ENCODE measurements at places on chromosomes 12 and 14.

DNA sequence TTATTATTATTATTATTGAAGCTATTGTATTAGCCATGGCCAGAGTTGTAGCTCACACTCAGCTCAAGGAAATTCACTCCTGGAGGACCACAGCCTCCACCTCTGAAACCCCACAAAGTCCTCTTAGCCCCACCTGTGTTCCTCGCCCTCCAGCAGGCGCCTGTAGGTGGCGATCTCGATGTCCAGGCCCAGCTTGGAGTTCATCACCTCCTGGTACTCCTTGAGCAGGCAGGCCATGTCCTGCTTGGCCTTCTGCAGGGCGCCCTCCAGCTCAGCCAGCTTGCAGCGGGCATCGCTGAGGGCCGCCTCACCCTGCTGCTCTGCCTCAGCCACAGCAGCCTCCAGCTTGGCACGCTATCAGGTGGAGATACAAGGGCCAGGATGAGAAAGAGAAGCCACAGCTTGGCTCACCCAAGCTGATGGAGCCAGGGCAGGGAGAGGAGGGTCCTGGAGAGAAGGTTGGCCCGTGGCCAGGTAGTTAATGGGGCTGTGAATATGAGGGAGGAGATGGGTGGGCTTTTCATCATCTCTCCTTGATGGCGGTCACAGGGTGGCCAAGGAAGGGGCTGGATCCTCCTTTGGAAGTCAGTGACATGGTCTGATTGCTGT, 5.1 kb downstream of the KRT85 start:
- no peak for DNase-seq

GRCh38 chr14:72665259-72665658, 228.6 kb downstream of the DPF3 start:
- DNase-seq = no peak

DNA sequence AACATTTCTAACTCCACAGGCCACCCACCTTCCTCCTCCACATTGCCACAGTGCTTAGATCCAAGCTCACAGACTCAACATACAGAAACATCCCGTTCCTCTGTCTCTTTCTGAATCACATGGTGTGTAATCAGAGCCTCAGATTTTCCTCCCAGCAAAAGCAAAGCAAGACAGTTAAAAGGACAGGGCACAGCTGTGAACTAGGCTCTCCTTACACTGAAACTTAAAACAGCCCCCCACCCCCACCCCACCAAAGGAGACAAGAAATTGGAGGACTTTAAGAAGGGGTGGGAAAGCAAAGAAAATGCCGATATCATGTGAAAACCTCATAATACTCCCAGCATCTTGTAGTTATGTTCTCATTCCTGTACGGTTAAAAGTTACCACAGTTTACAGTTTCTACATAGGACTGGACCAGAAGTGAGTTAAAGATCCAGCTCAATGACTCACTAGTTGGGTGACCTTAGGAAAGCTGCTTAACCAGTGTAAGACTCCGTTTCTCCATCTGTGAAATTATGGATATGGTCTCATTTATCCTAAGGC, 4.8 kb downstream of the YBX3 start:
- DNase-seq = no peak

DNA sequence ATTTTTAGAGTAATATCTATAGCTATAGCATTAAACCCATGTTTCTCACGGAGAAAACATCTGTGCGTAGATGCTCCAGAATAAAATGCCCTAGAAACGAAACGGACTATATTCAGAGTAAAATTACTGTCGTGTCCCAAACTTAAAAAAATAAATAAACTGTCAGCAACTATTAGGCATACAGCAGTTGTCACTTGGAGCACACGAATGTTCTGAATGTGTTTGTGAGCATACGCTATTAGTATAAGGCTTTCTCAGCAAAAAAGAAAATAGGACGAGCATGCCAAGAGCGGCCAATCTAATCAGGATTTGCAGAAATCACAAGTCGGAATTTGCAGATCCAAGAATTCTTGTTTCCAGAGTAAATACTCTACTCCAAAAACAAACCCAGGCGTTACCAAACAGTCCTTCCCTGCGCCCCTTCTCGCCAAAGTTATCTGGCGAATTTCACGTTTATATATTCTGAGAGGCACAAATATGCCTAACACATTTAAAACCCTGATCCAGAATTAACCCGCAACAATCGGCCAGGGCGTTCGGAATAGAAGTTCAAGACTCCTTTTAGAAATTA, 836 bp downstream of the PTPN21 start:
- DNase-seq = no peak

GRCh38 chr14:68466491-68466977, 326.3 kb downstream of the ZFP36L1 start:
- DNase-seq = no peak

- no peak for DNase-seq
Measured at GRCh38 chr14:61290701-61291100, 9.6 kb upstream of the TMEM30B start.

- DNase-seq = no peak
Measured at GRCh38 chr12:47184813-47185212, 105.1 kb upstream of the AMIGO2 start.

DNA sequence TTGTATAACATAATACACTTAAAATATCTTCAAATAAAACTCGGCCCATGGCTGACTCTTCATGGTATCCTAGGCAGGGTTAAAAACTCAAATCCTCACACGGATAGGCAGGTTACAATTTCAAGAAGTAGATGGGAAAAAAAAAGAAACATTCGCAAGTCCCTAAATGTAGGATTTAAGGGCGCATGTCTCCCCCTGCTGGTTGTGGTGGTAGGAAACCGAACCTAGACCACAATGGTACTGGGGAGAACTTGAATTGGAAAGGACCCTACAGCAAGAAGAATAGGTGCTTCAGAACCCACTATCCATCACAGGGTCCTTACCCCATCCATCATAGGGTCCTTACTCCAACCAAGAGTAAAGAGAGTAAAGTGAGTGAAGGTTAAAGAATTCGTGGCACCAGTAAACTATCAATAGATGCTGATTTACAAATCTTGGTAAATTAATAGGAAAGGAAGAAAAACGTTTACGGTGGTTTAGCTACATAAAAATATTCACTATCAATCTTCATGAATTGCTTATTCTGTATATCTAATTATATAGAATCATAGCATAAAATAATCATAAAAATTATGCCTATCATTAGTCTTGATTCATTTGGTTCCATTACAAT, 3.3 kb upstream of the CIPC start:
- peak; percentile 76 for DNase-seq

DNA sequence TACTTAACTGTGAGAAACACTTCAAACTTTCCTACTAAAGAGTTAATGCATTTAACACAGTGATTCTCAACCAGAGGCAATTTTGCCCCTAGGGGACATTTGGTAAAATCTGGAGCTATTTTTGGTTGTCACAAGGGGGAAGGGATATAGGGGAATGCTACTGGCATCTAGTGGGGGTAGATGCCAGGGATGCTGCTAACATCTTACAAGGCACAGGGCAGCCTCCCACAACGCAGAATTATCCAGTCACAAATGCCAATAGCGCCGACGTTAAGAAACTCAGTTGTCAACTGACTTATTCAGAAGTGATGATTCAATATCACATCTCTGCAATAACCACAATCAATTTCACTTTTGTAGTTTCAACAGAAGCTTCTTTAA, 2.0 kb downstream of the EEA1 start:
- no peak for DNase-seq

GRCh38 chr14:37221073-37221472, 23.3 kb downstream of the MIPOL1 start:
- DNase-seq = no peak

DNA sequence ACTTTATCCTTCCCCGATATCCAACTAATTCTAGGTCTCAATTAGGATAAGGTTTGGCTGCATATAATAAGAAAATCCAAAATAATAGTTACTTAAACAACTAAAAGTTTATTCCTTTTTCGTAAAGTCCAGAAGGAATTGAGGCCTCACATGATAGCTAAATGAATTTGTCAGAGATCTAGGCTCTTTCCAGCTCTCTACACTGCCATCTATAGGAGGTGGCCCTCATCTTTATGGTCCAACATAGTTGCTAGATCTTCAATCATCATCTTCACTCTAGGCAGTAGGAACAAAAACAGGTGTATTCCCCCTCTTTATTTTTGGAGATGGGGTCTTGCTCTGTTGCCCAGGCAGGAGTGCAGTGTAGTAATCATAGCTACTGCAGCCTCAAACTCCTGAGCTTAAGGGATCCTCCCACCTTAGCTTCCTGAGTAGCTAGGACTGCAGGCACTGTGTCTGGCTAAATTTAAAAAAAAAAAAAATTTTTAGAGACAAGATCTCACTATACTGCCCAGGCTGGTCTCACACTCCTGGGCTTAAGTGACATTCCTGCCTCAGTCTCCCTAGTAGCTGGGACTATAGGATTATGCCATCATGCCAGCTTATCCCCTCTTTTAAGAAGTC, 46.5 kb upstream of the SAV1 start:
- no peak for DNase-seq

- no peak for DNase-seq
Measured at GRCh38 chr12:120750806-120751205, 25.2 kb downstream of the ACADS start.

GRCh38 chr14:65301862-65302539, 110.5 kb upstream of the FUT8 start:
- no peak for DNase-seq

DNA sequence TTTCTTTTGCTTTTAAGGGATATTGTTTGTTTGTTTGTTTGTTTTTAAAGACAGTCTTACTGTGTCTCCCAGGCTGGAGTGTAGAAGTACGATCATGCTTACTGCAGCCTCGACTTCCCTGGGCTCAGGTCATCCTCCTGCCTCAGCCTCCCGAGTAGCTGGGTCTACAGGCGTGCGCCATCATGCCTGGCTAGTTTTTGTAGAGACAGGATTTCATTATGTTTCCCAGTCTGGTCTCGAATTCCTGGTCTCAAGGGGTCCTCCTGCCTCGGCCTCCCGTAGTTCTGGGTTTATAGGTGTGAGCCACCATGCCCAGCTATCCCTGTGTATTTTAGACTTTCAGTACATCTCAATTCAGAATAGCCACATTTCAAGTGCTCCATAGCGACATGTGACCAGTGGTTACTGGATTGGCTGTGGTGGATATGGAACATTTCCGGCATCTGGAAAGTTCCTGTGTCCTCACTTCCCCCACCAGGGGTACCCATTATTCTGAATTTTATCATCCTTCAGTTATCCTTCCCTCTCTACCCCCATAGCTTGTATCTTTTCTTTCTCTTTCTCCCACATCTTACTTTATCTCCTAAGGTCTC, 61.1 kb downstream of the HRK start:
- DNase-seq = no peak

- DNase-seq = no peak
Measured at GRCh38 chr14:50357124-50357523, 39.6 kb downstream of the CDKL1 start.

GRCh38 chr14:104020471-104020870, 65.0 kb upstream of the ASPG start:
- DNase-seq = no peak

DNA sequence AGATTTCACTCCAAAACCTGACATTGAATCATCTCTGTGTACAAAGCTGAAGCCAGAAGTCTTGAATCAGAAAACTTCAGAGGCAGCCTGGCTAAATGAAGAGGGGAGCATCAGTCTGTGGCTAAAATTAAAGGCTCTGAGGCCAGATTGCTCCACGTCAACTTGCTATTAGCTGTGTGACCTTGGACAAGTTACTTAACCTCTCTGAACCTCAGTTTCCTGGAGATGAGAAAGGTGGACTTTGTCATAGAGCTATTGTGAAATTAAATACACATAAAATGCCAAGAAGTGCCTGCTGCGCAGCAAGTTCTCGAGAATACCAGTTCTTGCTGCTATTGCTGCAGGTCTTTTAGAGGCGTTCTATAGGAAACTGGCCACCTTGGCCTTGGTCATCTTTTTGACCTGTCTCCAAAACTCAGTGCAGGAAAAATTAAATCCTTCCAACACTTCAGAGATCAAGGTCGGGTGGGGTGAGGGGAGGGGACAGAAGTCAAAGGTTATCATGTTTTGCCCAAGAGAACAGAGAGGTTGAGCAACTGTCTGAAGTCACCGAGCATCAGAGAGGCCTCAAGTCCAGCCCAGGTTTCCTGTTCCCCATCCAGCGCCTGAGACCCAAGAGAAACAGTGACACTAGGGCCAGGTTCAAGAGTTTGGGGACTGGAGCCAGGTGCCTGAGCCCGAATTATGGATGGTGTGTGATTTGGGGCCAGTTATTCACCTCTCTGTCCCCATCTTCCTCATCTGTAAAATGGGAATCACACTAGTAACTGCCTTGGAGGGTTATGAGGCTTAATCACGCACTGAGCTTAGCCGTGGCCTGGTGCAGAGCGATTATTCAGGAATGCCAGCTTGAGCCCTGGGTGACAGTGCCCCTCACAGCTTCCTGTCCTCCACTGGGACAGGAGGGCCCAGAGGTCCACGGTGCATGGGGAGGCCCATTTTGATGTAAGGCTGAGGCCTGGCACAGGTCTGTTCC, 1.1 kb downstream of the SERPINA1 start:
- DNase-seq = no peak

- no peak for DNase-seq
Measured at GRCh38 chr14:36817071-36817930, 155.6 kb downstream of the PAX9 start.

DNA sequence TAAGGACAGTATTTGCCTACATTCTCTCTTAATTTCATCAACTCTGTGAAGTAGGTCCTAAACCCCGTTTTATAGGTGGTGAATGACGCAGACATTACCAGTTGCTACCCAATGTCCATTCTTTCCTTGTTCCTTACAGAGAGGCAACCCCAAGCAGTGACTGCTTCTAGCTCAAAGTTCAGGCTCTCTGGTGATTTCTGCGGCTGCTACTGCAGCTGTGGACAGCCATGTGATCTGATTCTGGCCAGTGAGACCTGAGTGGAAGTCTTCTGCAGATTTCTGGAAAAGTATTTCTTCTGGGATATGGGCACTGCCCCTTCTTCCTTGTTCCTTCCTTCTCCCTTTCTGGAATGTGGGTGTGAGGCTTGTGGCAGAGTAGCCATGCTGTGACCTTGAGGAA, 82.9 kb downstream of the ARF6 start:
- no peak for DNase-seq

- no peak for DNase-seq
Measured at GRCh38 chr14:68707482-68707881, 85.4 kb downstream of the ZFP36L1 start.

DNA sequence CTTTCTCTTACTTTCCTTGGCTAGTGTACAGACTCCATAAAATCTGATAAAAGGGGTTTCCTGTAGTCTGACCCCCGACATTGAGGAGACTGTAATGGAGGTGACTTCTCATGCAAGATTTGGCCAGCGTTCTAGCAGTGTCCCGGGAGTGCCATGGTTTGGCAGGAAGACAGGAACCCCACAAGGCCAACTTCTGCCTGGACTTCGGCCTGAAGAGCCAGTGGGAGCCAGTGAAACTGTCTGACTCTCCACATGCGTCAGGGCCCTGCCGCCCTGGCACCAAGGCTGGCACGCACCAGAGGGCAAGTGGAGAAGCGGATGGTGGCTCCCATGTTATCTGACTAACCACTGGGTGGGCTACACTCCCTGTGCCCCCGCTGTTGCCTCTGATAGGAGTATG, 70.5 kb downstream of the TMEM260 start:
- DNase-seq = no peak

GRCh38 chr12:91704446-91704845, 441.2 kb downstream of the BTG1 start:
- DNase-seq = no peak

- DNase-seq = peak; percentile 7
Measured at GRCh38 chr12:130335517-130336392, 1.9 kb upstream of the PIWIL1 start.

Data from iPS DF 6.9 (cell line).